Right ventricle myocardium superior (tissue), 1 donor: ENCODE measurements at places on chromosomes 3 and 15.

DNA sequence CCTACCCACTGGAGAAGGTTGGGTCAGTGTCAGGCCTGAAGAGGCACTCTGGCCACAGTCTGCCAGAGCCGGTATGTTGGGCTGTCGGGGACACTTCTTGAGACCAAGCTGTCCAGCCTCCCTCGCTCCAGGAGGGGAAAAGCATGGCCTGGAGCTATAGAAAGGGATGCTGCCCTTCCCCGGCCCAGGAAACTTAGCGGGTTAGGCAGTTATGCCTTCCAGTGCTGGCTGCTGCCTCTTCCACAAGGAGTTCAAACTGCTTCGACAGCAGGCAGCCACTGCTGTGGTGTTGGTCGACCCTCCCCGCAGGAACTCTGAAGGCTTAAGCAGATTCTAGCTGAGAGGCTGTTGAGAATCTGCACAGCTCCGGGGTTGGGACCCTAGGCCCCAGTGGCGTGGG, 819.4 kb downstream of the DIPK2A start:
- DNase-seq: no peak

DNA sequence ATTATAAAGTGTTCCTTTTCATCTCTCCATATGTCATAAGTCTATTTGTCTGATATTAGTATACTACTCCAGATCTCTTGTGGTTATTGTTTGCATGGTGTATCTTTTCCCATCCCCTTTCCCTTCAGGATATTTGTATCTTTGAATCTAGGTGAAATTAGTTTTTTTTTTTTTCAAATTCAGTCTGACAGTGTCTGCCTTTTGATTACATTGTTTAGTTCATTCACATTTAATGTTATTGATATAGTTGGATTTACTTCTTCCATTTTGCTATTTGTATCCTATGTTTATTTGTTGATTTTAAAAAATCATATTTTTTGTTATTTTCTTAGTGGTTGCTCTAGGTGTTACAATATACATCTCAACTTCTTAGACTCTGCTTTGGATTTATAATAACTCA, 283.0 kb downstream of the CHST2 start:
- DNase-seq: no peak

DNA sequence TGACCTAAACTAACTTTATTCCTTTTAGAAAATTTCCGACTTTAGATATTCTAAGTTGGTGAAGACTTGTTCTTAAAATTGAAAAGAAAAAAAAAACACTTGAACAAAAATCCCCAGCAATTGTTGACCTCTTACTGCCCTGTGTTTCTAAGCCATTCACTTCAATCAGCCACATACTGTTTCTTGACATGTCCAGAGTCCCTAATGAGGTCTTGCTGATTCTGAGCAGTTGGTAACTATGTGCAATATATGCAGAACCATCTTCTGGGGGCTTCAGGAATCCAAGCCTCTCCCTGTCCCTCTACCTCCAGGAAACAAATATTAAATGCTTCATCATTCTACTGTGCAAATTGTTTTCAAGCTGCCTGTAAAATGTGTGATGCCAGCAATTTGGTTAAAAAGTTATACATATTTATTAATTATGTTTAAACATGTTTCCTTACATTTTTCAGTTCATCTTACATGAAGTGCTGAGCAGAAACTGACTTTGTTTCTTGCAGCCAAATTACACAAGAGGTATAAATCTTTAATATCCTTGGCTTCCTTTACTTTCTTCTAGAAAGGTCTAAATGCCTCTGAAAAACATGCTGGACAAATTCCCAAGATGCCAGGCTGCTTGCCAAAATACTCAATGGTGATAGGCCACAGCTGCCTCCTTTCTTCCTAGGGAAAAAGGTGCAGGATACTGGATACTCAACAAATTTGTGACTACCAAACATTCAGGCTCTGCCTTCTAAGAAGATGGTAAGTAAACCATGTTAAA, 19.8 kb upstream of the GYG1 start:
- no peak for DNase-seq

DNA sequence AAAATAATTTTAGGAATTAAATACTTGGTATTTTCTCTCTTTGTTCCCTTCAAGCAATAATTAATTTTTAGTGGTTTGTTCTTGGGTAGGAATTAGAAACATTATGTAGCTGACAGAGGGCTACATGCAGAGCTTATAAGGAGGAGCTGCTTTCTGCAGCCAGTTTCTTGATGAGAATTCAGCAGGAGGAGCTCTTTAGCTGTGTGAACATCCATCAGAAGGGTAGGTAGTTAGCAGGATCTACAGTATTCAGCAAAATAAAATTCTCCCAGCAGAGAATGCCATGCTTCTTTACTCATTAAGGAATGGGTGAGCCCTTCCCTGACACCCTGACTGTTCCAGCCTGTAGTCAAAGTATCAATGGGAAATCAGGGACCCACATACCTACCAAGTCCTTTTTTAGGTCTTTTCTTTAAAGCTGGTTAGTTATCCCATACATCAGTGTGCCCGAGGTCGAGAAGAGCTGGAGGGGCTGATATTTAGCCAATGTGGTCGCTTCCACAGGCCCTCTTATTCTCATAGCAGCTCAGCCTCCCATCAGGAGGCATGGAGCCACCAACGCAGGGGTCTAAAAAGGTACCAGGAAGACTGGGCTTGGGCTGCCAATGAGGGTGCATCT, 54.0 kb downstream of the KCNAB1 start:
- no peak for DNase-seq

GRCh38 chr3:4806535-4807108, 172.6 kb upstream of the BHLHE40 start:
- DNase-seq: no peak

- no peak for DNase-seq
Observed at GRCh38 chr3:44932986-44933944, 42.7 kb downstream of the ZDHHC3 start.

GRCh38 chr15:45091161-45091560, 22.8 kb downstream of the DUOX2 start:
- DNase-seq: no peak
